ENCODE measurements at places on chromosomes 5 and 9.

- DNase-seq, result no peak
Observed at GRCh38 chr5:71762826-71763225, 43.8 kb downstream of the CARTPT start.

- DNase-seq, result peak; percentile 49
Observed at GRCh38 chr9:110623462-110624025, 44.0 kb upstream of the SVEP1 start.

- DNase-seq, result no peak
Observed at GRCh38 chr9:124768750-124769548, 2.2 kb downstream of the NR6A1 start.

- no peak for DNase-seq
Observed at GRCh38 chr9:134189145-134189469, 24.7 kb upstream of the RNU6ATAC start.

DNA sequence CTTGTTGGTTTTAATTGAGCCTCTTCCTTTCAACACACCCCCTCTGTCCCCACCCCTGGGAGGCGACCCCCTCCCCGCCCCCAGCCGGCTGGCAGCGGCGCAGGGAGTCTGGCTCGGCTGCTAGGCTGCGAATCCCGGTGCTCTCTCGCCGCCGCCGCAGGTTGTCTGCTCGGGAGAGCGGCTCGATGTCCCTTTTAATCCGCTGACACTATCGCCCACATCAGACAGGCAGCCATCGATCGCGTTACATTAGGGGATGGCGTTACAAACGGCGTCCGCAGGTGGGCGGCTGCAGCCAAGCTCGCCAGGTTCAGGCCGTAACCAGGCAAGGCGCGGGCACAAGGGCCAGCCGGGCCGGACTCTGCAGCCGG is 1.3 kb downstream of the NR2F1-AS1 start:
- no peak for DNase-seq

DNA sequence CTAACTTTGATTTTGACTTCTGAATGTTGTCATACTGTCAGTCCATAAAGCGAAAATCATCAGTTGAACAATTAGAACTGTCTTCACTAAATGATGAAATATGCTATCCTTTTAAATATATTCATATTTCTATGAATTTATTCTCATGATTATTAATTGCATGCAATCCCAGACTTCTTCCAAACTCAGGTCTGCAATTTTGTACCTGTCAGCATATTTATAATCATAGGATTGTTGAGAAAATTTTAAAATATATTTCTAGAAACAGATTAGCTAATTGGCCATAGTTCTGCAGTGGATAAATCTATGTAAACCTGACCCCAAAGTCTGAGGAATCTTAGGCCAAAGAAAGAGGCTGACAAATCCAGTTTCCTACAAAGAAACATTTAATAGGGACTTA is 347.5 kb downstream of the SLCO4C1 start:
- no peak for DNase-seq

- DNase-seq, result no peak
Observed at GRCh38 chr9:125536776-125537175, 170.2 kb downstream of the MAPKAP1 start.

DNA sequence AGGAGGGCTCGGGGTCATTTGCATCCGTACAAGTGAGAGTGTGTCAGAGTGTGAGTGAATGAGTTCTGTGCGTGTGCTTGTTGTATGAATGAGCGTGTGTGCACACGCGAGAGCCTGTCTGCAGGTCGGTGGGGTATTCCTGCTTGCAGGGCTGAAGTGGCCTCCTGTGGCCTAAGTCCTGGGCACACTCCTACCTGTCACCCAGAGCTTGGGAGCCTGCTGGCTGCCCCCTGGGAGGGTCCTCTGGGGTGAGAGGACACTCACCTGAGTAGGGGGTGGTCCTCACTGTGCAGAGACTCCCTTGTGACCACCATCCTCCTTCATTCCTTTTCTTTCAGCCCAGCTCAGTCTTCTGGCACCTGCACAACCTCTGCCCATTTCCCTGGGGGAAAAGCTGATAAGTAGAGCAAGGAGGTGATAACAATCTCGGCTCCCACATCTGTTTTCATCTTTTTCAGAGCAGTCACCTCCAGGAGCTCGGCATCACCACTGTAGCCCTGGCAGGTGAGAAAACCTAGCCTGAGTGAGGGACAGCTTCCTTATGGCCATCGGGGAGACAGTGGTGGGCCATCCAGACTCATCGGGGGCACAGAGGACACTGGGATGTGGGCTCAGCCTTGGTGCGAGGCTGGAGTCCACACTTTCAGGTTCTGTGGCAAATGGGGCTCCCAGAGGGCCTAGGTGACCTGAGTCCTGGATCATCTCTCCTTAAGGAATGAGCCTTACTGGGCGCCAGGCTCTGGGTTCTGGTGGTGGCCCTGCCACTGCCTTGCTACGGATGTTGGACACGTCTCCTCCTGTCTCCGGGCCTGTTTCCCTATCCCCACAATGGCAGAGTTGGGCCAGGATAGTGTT is 38.7 kb upstream of the SYNPO start:
- no peak for DNase-seq

GRCh38 chr5:147887026-147887627 is 8.6 kb downstream of the SCGB3A2 start:
- peak; percentile 57 for DNase-seq

DNA sequence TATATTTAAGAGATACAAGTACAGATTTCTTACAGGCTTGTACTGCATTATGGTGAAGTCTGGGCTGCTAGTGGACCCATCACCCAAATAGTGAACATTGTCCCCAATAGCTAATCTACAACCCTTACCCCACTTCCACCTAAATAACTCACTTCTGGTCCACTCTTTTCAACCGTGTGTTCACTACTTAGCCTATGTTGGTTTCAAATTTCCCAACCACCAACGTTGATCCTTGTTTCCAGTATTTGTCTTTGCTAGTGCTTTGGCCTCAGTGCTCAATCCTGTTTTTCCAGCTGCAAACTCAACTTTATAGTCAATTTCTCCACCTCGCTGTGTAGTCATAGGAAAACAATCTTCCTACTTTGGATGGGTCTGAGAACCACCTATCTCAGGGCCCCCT is 45.3 kb upstream of the TTC39B start:
- no peak for DNase-seq

GRCh38 chr9:137297966-137298365 is 4.1 kb downstream of the NRARP start:
- no peak for DNase-seq

DNA sequence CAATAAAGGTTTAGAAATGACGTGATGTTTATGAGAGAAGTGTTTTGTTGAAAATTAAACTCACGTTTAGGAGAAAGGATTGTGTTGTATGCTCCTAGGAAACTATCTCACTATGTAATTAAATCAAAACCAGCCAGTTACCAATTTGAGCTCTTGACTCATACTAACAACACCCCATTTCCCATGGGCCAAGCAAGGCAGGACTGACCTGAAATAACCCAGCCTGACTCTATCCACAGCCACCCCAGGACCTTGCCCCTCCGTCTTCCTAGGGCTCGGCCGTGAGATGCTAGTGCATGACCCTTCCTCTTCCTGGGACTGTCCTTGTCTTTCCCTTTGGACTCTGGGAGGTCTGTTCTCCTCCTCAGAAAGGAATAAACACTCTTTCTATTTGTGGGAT is 16.4 kb downstream of the TLR4 start:
- DNase-seq, result no peak

DNA sequence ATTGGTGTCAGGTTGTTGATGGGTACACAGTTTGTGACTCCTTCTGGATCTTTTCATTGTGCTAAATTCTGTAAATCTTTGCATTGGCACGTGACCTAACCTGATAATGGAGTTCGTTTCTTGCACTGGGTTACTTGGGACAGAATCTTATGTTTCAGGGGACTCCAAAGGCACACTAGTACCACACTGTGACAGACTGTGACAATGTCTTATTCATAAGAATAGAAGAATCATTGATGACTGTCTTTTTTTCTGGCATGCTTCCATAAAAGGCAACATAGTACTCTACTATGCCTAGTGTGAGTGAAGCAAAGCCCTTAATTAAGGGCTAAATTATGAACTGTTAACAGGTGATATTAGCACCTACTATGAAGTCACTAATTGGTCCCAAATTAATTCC is 35.4 kb upstream of the RICTOR start:
- DNase-seq, result no peak

DNA sequence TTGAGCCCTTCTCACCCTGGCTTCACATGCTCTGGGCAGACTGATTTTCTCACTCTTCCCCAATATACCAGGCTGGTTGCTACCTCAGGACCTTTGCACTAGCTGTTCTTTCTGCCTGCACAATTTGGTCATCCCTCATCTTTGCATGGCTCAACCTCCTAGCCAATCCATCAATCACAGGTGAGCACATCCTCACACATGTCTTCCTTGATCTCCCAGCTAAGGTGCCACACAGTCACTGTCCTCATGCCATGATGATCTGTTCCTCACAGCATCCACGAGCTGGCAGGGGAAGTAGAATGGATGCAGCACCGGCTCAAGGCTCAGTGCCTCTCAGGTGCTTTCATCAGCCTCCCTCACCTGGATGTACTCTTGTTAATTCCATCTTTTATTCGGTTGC is 30.6 kb upstream of the S1PR3 start:
- DNase-seq, result no peak

DNA sequence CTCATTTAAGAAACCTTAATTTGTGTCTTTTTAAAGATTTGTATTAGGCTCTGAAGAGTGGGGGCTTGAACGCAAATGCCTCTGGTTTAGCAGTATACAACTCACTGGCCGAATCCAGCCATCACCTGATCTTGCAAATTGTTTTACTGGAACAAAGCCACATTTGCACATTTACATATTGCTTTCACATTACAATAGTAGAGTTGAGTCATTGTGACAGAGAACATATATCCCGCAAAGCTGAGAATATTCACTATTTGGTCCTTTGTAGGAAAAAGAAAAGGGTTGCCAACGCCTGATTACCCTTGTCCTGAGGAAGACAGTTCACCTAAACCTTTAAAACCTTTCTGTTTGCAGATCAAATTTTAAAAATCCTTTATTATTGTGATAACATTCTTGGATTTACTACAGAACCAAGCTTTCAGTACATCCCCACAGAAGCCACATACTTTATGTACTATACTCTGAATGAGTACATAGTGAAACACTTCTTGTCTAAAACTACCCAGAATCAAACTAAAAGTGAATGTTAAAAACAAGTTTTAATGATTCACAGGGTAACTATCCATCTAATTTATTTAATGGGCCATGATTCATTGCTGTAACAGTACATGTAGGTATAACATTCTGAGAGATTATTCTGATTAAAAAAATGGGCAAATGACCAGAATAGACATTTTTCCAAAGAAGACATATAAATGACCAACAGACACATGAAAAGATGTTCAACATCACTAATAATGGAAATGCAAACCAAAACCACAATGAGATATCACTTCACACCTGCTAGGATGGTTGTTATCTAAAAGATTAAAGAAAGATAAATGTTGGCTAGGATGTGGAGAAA is 161.0 kb downstream of the SLC25A46 start:
- DNase-seq, result no peak

DNA sequence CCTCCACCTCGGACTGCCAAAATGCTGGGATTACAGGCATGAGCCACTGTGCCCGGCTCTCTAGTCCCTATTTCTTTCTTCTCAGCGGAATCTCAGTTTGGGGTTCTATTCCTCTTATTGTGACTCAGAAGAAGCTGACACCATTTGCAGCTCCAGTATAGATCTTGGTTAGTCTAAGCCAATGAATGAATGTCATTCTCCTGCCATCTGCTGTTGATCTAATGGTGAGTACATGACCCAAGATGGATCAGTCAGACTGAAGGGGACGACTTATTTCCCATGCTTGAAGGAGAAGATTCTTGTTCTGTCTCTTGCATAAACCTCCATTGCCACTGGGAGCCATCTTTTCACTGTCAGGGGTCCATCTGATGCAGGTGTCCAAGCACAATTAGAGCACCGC is 76.0 kb upstream of the KLF9 start:
- DNase-seq, result no peak

DNA sequence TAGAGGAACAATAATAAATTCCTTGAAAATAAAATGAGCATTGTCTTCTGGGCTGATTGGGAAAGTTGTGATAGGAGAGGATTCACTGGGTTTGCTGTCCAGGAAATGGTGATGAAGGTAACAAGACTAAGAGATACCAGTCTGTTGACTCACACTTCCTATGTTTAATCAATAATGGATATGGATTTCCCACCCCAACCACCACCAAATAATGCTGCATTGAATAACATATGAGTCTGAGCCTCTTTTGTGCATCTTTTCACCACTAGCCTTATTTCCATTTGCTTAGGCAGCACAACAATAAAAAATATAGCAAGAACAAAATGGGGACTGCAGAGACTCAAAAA is 120.2 kb upstream of the NFIB start:
- no peak for DNase-seq

DNA sequence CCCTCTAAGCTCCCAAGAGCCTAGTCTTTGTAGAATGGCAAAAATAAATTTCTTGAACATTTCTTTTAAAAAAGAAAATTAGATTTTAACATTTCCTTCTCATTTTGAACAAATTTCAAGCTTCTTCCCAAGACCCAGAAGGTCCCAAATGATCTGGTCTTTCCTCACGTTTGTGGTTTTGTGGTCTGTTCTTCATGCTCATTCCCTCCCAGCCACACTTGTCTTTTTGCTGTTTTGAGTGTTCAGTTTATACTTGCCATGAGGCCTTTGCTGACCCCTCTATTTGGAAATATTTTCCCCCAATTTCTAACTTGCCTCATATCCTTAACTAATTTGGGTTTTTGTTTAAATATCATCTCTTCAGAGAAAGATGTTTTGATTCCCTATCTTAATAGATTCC is 133.4 kb upstream of the PAPPA start:
- no peak for DNase-seq

GRCh38 chr5:135225856-135226560 is 173.0 kb downstream of the MACROH2A1 start:
- no peak for DNase-seq

DNA sequence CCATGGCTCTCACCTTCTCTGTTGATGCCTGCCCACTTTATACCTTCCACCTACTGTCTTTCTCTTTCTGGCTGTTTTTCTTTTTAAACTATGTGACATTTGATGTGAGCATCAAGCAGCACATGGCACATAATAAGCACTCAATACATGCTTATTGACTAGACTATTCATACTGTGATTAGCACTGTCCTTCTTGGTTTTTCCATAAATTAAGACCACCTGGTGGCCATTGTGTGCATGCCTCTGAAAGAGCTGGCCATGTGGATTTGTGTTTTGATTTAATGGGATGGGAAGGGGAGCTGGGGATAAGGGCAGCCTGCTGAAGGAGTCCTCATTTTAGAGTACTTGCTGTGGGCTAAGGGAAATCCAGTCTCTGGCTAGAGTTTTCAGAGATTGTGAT is 79.4 kb downstream of the ARHGEF28 start:
- DNase-seq, result no peak

DNA sequence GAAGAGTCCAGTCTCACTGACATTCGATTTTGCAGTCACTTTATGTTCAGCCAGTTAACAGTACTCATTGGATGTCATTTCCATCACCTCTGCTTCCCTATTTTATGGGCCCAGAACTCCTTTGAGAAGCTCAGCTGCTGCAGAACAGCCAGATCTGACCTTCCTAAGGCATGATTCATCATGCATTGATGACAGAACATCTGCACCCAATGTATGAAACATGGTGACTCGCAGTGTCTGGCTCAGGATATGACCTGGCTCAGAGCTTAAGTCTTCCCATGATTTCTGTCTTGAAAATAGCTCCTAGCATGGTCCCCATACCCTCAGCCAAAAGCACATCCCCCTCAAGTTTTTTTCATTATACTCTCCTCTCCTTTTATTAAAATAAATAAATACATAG is 92.6 kb upstream of the TRIM32 start:
- DNase-seq, result peak; percentile 48
